ENCODE measurements at places on chromosomes 11 and 22.
A peak's percentile ranks its signal among the peaks of the same experiment; 100 is the strongest.

GRCh38 chr11:85946221-85946620 is 91.0 kb downstream of the CCDC83 start:
- no peaks in the 10 kb centered on the region for H3K4me1 ChIP-seq
- H3K27ac ChIP-seq, result no peak overlapping the region
- H3K36me3 ChIP-seq, result no peaks in the 10 kb centered on the region
- no peak for DNase-seq
- H3K27me3 ChIP-seq, result no peaks in the 10 kb centered on the region
- no peak overlapping the region for H3K4me3 ChIP-seq

GRCh38 chr22:50207383-50208140 is 6.8 kb downstream of the SELENOO start:
- no peak overlapping the region for H3K4me3 ChIP-seq
- H3K4me1 ChIP-seq, result peaks cover 31% of the 10 kb centered on the region
- DNase-seq, result peak; percentile 52
- no peaks in the 10 kb centered on the region for H3K27me3 ChIP-seq
- peak overlapping the region; percentile 41 for H3K27ac ChIP-seq

DNA sequence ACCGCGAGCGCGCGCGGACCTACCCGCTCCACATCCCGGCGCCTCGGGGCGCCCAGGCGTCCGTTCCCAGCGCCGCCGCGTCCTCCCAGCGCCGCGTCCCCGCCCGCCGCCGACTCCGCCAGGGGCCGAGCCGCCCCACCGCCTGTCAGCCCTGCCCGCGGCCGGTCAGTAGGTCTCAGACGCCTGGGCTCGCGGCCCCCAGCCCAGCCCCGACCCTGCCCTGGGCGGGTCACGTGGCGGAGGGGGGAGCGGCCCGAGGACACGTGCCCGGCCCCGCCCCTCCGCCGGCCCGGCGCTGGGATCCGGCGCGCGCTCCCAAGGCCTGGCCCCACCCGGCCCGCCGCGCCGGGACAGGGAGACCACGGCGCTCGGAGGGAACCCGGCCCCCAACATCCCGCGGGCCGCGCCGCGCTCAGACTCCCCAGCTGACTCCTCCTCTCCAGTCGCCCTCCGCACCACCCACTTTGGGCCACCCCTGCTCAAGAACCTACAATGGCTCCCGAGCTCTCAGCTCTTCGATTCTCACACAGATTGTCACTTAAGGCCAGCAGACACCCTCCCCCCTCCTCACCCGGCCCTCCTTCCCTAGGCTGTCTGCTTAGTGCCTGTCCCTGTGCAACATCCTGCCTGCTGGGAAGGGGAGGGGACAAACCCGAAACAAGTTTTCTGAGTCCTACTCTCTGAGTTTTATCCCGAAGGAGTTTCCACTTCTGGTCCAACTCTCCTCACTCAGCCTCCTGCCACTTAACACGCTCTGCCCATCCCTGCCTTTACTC is at the start of gene RAB3IL1:
Gene RAB3IL1 (minus strand): TSS at position 233 of the 776 bp plus-strand sequence. CDS start 199 bp downstream, at position 34.
- no peaks in the 10 kb centered on the region for H3K36me3 ChIP-seq
- peaks cover 55% of the 10 kb centered on the region for H3K27me3 ChIP-seq
- no peak for DNase-seq
- H3K27ac ChIP-seq, result no peak within 1 kb of the TSS

DNA sequence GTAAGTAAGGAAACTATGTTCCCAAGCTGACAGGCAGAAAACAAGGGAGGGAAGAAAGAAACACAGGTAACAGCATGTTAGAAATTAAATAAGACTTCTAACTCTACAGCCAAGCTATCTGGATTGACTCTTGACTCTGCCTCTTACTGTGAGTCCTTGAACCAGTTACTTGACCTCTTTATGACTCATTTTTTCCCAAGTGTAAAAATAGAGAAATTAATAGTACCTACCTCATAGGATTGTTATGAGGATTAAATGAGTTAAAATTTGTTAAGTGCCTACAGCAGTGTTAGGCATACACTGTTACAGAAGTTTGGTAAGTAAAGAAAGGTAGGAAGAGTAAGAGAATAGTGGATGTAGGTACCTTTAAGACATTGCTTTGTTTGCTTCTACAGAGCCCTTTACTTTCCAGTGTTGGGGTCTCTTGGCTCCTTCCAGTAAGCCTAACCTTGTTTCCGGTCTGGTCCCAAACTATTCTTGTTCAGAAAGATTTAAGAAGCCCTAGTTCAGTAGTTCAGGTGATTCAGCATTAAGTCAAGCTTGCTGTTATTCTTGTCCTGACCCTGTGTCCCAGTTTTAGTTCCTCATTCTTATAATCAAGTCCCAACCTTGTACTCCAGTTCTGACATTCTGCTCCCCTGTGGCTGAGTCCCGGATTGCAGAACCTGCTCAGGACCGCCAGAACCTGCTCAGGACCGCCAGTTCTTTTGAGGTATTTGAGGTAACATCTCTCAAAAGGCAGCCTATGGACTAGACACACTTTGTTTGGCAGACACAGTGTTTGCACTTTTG is 963.4 kb upstream of the CCDC90B start:
- peaks cover 2% of the 10 kb centered on the region for H3K4me1 ChIP-seq
- no peak for DNase-seq
- no peaks in the 10 kb centered on the region for H3K27me3 ChIP-seq
- no peak overlapping the region for H3K4me3 ChIP-seq
- no peak overlapping the region for H3K27ac ChIP-seq

- no peak overlapping the region for H3K27ac ChIP-seq
- no peak overlapping the region for H3K4me3 ChIP-seq
- no peaks in the 10 kb centered on the region for H3K27me3 ChIP-seq
Observed at GRCh38 chr22:47188261-47189055, 426.0 kb downstream of the TBC1D22A start.

DNA sequence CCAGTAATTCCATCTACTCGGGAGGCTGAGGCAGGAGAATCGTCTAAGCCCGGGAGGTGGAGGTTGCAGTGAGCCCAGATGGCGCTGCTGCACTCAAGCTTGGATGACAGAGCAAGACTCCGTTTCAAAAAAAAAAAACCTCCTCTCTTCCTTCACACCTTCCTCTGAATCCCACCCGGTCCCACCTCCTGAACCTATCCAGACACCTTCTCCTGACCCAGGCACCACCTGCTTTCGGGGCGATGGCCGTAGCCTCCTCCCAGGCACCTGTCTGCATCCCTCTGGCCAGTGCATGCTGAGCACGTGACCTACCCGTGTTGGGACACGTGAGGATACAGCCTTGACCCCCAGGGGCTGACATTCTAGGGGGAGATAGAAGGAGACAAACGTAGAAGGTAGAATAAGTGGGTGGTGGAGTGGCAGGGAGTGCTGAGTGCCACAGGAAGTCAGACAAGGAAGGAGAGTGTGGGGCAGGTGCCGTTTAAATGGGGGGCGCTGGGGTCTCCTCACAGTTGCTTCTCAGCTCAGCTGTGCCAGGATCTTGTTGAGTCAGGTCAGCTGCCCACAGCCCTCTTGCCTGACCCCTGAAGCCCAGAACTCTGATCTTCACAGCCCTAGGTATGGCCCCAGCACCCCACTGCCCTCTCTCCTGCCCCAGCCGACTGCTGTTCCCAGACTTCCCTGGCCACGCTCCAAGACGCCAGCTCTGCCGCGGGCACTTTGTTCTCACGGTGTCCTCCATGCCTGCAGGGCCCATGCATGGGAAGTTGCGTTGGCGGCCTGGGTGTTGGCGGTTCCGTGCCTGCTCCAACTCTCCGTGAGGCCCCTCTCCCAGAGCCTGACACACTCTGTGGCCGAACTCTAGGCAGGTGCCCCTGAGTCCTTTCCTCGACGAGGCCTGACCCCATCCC is 1.2 kb upstream of the MIOX start:
- no peak for DNase-seq
- peaks cover 8% of the 10 kb centered on the region for H3K4me1 ChIP-seq
- no peaks in the 10 kb centered on the region for H3K27me3 ChIP-seq
- H3K27ac ChIP-seq, result no peak overlapping the region
- H3K4me3 ChIP-seq, result no peak overlapping the region
- no peaks in the 10 kb centered on the region for H3K36me3 ChIP-seq

DNA sequence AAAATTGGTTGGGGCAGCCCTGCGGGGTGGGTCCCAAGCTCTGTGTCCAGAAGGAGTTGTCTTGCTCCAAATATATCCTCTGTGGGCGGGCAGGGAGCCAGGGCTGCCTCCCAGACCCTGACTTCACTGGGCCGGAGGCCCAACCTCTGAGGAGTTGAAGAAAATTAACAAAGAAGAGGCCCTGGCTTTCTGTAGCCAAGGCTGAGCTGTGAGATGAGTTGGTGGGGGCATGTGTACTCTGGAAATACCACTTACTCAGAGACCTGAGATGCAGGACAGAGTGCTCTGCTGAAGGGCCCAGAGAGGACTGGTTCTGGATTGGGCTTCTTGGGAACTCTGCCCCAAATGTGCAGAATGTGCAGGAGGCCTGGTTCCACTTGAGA is 96.3 kb downstream of the SWAP70 start:
- H3K4me3 ChIP-seq, result peak overlapping the region; percentile 87
- peak overlapping the region; percentile 98 for H3K27ac ChIP-seq
- peaks cover 13% of the 10 kb centered on the region for H3K36me3 ChIP-seq
- no peaks in the 10 kb centered on the region for H3K27me3 ChIP-seq
- no peak for DNase-seq
- H3K4me1 ChIP-seq, result peaks cover 76% of the 10 kb centered on the region

DNA sequence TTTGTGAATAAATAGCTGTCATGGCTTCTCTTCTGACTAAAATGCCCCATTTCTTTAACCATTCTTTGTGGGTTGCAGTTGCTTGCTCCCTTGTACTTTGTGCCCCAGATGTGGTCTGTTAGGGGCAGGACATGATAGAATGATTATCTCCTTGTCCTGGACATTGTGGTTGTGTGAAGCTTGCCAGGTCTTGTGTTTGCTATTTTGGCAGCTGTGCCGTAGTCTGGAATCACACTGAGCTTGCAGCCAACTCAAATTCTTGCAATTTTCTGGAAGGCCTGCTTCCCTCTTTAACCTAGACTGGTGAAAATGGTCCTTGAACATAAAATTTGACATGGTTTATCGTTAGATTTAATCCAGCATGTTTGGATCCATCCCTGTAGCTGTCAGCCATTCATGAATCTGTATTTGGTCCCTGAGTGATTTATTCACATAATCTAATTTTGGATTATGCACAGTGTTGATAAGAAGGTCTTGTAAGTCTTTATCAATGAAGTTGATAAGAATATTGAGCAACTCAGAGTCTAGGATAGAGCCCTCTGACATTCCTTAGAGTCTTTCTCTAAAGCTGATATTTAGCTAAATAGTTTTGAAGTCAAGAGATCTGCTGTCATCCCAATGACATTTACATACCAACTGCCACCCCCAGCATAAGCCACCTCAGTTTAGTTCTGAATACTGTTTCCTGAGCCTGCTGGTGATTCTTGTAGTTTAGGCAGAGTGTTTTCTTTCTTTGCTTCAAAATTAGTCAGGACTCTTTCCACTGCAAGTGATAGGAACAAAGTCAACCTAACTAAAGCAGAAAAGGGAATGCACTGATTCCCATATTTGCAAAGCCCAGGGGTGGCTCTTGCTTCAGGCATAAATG is 9.8 kb downstream of the SPON1 start:
- H3K27me3 ChIP-seq, result peaks cover 9% of the 10 kb centered on the region
- DNase-seq, result no peak
- no peaks in the 10 kb centered on the region for H3K36me3 ChIP-seq
- H3K4me1 ChIP-seq, result peaks cover 2% of the 10 kb centered on the region
- H3K4me3 ChIP-seq, result no peak overlapping the region

GRCh38 chr11:90722552-90723190 is 499.8 kb upstream of the CHORDC1 start:
- no peak for DNase-seq
- H3K36me3 ChIP-seq, result no peaks in the 10 kb centered on the region
- H3K27me3 ChIP-seq, result no peaks in the 10 kb centered on the region
- no peaks in the 10 kb centered on the region for H3K4me1 ChIP-seq
- H3K4me3 ChIP-seq, result no peak overlapping the region
- H3K27ac ChIP-seq, result no peak overlapping the region

GRCh38 chr11:126805870-126806269 is 194.7 kb downstream of the KIRREL3 start:
- no peaks in the 10 kb centered on the region for H3K4me1 ChIP-seq
- DNase-seq, result no peak
- no peaks in the 10 kb centered on the region for H3K36me3 ChIP-seq

DNA sequence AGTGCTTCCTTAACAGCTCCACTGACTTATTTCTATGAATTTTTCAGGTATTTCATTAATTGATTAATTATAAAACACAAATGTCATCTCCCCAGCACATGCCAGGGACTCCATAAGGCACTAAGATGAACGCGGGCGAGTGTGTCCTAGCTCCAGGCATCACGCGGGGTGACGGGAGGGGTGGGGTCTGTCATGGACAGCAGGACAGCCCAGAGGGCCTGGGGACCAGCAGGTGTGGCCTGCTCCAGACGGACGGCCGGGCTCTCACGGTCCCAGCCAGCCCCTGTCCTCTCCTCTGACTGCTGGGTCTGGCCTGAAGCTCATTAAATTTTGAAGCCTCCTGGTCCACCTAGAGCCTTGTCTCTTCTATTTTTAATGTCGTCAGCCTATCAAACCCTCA is 531.1 kb downstream of the BRD1 start:
- H3K4me3 ChIP-seq, result no peak overlapping the region
- H3K36me3 ChIP-seq, result peaks cover 2% of the 10 kb centered on the region
- no peak for DNase-seq
- H3K27me3 ChIP-seq, result no peaks in the 10 kb centered on the region
- no peak overlapping the region for H3K27ac ChIP-seq
- no peaks in the 10 kb centered on the region for H3K4me1 ChIP-seq

DNA sequence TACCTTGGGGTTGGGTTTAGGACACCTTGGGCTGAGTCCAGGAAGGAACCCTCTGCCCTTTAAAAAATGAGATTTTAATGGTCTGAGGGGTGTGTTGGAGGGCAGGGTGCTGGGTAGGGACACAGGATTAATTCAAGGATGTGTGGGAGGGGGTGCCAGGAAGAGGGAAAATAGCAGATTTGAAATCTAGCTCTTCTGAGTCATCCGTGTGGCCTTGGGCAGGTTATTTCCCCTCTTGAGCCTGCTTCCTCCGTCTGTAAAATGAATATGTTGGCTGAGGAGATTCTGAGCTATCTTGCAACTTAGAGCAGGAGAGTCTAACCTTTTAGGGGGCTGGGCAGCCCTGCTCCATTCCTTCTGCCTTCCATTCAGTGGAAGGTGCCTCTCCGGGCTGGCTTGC is 3.0 kb downstream of the TSPAN18 start:
- H3K27me3 ChIP-seq, result peaks cover 15% of the 10 kb centered on the region
- no peak overlapping the region for H3K27ac ChIP-seq
- peaks cover 2% of the 10 kb centered on the region for H3K36me3 ChIP-seq
- no peak overlapping the region for H3K4me3 ChIP-seq
- H3K4me1 ChIP-seq, result peaks cover 19% of the 10 kb centered on the region

- peak overlapping the region; percentile 90 for H3K27ac ChIP-seq
- H3K4me1 ChIP-seq, result peaks cover 34% of the 10 kb centered on the region
- H3K4me3 ChIP-seq, result peak overlapping the region; percentile 96
- H3K36me3 ChIP-seq, result peaks cover 20% of the 10 kb centered on the region
Observed at GRCh38 chr11:59172345-59173079, 580 bp downstream of the DTX4 start.

GRCh38 chr11:66335531-66336233 is 552 bp downstream of the RIN1 start:
- DNase-seq, result no peak
- peaks cover 30% of the 10 kb centered on the region for H3K36me3 ChIP-seq
- peaks cover 6% of the 10 kb centered on the region for H3K27me3 ChIP-seq
- peaks cover 22% of the 10 kb centered on the region for H3K4me1 ChIP-seq

GRCh38 chr11:93432247-93432646 is 101.7 kb downstream of the DEUP1 start:
- H3K27ac ChIP-seq, result no peak overlapping the region
- no peaks in the 10 kb centered on the region for H3K27me3 ChIP-seq
- no peaks in the 10 kb centered on the region for H3K36me3 ChIP-seq
